Upper lobe of left lung (tissue), 6 donors: ENCODE measurements at places on chromosomes 7 and 10.
A peak's percentile ranks its signal among the peaks of the same experiment; 100 is the strongest.

DNA sequence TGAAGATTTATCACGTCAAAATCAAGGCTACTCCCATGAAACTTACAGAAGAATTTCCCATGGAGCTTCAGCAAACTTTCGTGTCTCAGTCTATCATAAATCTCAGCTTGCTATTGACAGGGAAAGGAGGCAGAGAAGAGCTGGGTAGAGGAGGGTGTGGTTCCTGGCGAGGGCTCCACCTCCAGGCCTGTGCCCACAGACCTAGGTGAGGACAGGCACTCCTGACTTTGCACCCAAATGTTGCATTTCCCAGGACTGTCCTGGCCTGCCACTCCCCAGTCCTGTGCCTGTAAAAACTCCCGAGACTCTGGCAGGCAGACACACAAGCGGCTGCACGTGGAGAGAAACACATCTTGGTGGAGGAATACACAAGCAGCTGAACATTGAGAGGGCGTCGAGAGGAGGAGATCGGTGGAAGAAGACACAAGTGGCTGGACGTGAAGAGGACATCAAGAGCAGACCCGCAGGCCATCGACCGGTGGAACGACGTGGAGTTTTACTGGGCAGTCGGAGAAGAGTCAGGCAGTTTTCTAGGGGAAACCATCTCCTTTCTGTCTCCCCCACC, 145.1 kb downstream of the CTNNA3 start:
- DNase-seq = no peak

- DNase-seq = no peak
Observed at GRCh38 chr7:2782121-2782520, 62.0 kb downstream of the GNA12 start.

DNA sequence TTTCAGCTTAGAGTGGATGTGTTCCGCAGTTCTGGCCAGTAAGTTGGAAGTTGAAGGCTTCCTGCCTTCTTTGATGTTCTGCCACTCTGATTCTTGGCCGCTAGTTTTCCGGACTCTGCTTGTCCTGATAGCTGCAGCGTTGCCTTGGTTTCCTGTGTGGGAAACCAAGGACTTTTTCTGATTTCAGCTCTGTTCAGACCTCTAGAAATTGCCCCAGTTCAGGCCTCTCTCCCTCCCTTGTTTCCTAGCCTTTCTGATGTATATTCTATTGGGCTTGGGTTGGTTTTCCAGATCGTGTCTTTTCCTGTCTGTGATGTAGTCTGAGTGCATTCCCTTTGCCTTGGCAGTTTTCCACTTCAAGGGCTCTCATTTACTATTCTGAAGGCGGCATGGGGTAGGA, 318.7 kb downstream of the BBS9 start:
- no peak for DNase-seq

DNA sequence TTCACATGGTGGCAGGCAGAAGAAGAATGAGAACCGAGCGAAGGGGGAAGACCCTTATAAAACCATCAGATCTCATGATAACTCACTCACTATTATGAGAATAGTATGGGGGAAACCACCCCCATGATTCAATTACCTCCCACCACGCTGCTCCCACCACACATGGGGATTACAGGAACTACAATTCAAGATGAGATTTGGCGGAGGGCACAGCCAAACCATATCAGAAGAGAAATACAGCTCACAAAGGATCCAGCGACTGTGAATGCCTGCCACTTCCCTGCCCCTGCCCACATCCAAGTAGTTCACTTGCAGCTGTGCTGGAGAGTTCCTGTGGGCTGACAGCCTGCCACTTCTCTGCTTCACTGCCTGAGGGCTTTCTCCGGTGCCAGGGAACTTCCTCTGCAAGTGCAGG, 148.7 kb downstream of the C7orf25 start:
- DNase-seq = no peak

GRCh38 chr7:101772508-101773211, 44.8 kb upstream of the CUX1 start:
- DNase-seq = no peak

GRCh38 chr7:127885843-127886242, 145.4 kb downstream of the LRRC4 start:
- DNase-seq = no peak

- DNase-seq = no peak
Observed at GRCh38 chr7:35889001-35889400, 88.1 kb downstream of the SEPTIN7 start.

DNA sequence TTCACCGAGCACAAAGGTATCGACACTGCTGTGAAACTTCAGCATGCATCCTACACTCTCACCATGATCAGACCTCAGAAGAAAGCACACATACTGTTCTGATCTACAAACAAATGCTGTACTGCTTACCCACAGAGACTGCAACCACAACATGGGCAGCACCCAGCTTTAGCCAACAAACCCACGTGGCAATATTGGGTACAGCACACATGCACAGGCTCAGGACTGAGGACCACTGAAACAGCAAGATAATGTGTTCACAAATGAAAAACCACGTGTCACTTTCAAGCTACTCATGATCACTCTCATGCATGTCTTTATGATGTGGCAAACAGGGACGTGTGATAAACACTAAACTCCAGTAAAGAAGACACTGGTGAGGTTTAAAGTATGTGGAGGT, 119.3 kb upstream of the PTN start:
- DNase-seq = no peak

DNA sequence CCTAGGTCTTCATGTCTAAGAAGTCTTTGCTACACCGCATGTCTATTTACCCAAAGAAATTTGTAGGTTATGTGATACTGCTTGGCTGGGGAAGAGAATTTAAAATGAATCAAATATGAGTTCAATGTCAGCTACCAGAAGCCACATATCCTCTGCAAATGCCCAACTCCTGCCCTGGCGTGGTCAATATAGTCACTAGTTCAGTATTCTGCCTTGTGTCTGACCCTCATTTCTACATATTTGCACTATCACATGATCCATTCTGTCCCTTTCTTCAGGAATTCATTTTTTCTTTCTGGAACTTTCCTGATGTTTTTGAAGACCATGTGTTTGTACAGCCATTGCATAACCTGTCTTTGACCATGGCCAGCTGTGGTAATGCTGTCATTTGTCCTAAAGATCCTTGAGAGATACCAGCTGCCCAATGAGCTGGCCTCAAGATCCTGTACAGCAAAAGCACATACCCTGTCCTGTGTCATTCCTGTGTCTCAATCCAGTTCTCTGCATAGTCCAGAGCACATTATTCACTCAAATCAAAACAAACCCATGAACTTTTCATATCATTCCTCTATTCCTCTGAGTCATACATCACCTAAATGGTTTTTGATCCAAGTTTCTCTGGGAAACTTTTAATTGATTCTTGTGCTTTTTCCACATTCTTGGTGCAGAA, 524.5 kb downstream of the PARD3 start:
- peak; percentile 30 for DNase-seq

GRCh38 chr10:24570658-24571426, 152.8 kb downstream of the ARHGAP21 start:
- DNase-seq = no peak

DNA sequence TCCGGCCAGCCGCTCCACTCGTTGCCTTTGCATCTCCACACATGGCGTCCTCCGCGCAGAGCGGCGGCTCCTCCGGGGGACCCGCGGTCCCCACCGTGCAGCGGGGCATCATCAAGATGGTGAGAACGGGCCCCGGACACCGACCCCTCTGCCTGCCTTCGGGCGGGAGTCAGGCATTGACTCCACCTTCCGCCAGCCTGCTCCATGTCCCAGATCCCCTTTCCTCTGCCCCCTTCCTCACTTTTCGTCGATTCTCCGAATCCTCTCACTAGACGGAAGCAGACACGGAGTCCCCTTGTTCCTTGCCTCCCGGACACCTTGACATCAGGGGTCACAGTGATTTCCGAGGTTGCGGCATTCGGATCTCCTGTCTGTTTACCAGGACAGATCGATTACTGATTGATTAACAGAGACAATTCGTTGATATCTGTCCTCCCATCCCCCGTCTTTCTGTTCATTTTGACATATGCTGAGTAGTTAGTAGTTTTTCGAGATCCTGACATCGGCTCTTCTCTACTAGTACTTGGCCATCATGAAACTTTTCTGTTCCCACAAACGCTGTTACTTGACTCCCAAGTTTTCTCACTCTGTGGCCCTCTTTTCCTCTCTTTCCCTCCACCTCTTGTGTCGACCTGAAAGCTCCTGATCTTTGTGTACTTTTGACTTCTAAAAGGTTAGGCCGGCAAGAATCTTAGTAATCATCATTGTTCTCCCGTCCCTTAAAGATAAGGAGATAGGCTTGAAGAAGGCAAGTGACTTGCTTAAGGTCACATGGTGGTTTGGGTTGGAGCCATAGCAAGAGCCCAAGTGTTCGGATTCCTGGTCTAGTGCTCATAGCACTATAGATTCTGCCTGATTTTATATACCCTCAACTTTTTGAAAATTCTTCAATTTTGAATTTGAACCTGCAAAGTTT, 597 bp downstream of the SND1 start:
- DNase-seq = no peak

GRCh38 chr7:22356701-22357310, at the start of gene RAPGEF5:
RAPGEF5 (minus strand) TSS chr7:22357154; CDS start chr7:22357060, 94 bp downstream.
- DNase-seq = peak; percentile 90

DNA sequence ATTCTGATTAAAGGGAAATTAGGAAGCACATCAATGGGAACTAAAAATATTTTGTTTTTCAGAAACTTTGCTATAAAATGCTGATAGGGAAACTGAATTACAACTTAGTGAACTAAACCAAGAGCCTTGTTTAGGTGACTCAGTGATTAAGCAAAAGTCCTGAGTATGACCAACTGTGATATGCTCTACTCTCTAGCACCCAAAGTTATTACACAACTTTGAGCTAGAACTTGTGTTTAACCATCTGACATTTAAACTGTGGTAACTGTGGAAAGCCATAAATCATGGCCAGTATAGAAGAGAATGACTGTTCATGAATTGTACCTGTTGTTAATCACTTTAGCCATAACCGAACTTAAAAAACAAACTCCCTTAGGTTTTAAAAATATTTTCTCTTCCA, 127.4 kb downstream of the ZNF365 start:
- no peak for DNase-seq

DNA sequence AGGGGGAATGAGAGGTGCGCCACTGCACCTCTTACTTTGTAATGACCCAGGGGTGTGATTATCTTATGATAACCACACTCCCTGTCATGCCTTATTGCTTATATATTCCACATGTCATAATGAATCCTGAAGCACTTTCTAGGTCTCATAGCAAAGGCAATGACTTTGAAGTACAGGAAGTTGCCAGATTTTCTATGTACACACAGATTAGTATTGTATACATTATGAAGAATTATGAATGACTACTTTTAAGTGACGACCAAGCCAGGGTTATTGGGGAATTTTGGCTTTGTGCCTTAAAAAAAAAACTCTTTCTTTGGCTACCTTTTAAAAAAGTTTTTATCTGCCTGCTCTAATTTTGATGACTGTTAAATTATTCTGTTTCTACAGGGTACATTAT, 269.6 kb downstream of the MDFIC start:
- no peak for DNase-seq

DNA sequence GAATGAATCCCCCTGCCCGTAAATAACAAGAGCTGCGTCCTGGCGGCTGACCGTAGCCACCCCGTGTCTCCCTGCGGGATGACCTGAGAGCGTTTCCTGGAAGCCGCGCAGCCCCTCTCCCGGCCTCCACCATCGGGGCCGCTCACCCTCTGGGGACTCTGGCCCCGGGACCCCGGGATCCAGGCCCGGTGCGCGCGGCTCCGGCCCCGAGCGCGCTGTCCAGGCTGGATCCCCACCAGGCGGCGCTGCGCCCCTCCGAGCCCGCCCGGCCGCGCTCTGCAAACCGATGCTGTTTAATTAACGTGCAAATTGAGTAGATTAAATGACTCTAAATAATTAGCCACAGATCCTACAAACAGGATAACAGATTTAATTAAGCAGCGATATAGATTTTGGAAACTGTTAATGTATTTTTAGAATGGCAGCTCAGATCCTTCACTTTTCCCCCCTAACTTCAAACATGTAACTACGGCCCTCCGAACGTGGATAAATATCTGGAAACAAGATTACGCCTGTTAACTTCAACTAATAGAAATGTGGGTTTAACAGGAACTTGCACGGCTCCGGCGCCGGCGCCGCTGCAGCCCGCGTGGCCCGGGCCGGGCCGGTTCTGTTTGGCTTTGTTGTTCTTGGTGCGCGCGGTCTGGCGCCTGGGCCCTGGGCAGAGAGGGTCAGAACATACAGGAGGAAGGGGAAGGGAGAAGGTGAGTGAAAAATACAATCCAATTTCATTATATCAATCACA, 7.1 kb upstream of the UNCX start:
- peak; percentile 90 for DNase-seq

DNA sequence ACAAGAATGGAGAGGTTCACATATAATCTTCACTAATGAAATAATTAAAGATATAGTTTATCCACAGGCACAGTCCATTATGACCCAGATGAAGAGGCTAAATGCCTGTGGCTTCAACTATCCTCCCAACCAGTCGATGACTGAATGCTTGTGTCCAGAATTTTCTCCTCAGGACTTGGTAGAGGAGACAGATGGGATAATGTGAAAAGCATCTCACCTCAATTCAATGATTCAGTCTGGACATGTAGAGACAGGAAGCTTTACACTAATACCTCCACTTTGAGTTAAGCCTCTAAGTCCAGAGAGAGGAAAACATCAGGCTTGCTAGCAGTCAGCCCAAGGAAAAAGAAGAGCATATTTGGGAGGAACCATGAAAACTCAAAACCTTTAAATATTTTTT, 59.1 kb upstream of the COL1A2 start:
- no peak for DNase-seq

GRCh38 chr7:37360484-37360883, 88.2 kb downstream of the ELMO1 start:
- no peak for DNase-seq

- DNase-seq = no peak
Observed at GRCh38 chr7:158751751-158752150, 47.1 kb upstream of the NCAPG2 start.

- no peak for DNase-seq
Observed at GRCh38 chr10:44888886-44889285, 22.3 kb upstream of the TMEM72 start.

DNA sequence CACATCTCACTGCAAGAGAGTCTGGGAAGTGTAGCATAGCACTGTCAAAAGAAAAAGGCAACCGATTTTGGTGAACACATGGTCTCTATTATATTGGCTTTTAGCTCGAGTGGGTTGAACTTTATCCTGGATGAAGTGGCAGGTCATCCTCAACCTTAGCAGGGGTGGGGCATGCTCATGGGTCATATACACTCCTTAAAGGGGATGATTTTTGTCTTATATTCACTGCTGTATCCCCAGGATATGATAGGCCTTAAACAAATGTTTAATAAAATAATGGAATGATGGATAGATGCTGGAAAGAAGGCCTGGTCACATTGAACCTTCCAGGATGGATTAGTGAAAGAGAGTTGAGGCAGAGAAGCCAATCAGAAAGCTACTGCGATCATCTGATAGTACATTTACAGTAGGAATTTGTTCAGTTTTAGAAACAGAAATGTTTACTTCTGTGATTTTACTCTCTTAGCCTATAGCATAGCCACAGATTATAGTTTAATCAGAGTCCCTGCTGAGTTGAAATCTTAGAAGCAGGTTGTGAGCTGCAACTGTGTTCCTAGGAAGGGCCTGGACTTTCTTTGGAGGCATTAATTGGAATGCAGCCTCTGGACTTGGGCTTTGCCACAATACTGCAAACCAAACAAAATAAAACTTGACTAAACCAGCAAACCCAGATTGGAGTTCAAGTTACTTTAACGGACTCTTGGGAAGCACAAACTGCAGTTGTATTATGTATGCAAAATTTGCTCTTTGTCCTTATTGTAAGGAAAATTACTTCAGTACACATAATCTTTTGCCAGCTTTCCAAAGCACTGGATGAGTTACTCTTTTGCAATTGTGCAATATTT, 138.3 kb downstream of the BMPER start:
- DNase-seq = no peak

GRCh38 chr7:141663081-141663849, 38.7 kb downstream of the DENND11 start:
- DNase-seq = no peak
